ENCODE measurements at places on chromosomes 1 and 21.

DNA sequence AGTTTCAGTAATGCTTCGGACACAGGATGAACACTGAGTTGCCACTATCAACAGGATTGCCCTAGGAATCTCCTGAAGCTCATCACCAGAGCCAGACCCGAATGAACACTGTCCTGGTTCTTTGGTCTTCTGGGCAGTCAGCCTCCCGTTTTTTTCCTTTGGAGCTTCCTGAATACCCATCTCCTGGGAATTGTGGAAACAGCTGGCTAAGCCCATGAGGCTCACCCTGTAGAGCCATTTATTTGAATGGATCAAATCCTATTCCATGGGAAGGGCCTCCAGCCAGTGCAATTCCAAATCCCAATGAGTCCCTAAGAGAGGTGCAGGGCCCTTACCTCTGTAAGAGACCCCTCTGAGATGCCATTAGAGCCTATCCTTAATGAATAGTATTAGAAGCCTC is 5.9 kb downstream of the RCSD1 start:
- H3K36me3 ChIP-seq = peaks cover 51% of the 10 kb centered on the region
- H3K27ac ChIP-seq = no peak overlapping the region
- no peaks in the 10 kb centered on the region for H3K27me3 ChIP-seq
- no peak for DNase-seq

- H3K4me3 ChIP-seq = no peak overlapping the region
- DNase-seq = no peak
- H3K36me3 ChIP-seq = peaks cover 2% of the 10 kb centered on the region
- H3K4me1 ChIP-seq = no peaks in the 10 kb centered on the region
- H3K27ac ChIP-seq = no peak overlapping the region
Observed at GRCh38 chr1:44903011-44903680, 60.1 kb upstream of the PTCH2 start.

- no peaks in the 10 kb centered on the region for H3K27me3 ChIP-seq
- H3K27ac ChIP-seq = no peak overlapping the region
- DNase-seq = no peak
- no peak overlapping the region for H3K4me3 ChIP-seq
- no peaks in the 10 kb centered on the region for H3K4me1 ChIP-seq
- H3K36me3 ChIP-seq = peaks cover 17% of the 10 kb centered on the region
Observed at GRCh38 chr1:44289530-44289929, 65.5 kb downstream of the ERI3 start.

- no peaks in the 10 kb centered on the region for H3K36me3 ChIP-seq
- no peak for DNase-seq
- H3K4me1 ChIP-seq = no peaks in the 10 kb centered on the region
- H3K27me3 ChIP-seq = peaks cover 2% of the 10 kb centered on the region
- no peak overlapping the region for H3K4me3 ChIP-seq
Observed at GRCh38 chr1:4500441-4500840, 154.0 kb upstream of the AJAP1 start.

DNA sequence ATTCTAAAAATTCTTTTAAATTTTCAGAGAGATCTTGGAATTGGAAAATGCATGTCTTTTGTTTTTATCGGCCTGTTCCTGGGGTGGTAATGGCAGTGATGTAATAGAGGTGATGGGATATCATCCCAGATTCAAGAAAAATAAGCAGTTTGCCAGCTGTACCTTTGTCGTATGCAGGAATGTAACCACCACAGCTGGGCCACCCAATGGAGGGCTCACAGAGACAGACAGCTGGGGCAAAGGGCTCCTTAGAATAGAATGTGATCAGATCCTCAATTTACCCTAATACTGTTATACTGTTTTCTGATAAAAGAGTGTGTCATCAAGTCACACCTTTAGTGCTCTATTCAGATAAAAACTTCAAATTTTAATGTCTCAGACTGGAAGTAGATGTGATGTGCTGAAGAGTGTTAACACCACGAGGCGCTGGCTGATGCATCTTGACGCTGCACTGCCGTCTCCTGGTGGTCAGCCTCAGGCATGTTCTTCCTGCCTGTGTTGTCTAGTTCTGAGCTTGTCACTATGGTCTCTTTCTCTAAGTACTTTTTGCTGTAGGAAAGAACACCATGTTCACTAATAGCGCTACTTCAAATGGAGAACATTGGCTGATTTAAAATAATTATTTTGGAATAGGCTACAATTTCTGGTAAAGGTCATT is 78.8 kb downstream of the C1orf21 start:
- no peak overlapping the region for H3K4me3 ChIP-seq
- peaks cover 4% of the 10 kb centered on the region for H3K27me3 ChIP-seq
- no peaks in the 10 kb centered on the region for H3K36me3 ChIP-seq
- DNase-seq = no peak

DNA sequence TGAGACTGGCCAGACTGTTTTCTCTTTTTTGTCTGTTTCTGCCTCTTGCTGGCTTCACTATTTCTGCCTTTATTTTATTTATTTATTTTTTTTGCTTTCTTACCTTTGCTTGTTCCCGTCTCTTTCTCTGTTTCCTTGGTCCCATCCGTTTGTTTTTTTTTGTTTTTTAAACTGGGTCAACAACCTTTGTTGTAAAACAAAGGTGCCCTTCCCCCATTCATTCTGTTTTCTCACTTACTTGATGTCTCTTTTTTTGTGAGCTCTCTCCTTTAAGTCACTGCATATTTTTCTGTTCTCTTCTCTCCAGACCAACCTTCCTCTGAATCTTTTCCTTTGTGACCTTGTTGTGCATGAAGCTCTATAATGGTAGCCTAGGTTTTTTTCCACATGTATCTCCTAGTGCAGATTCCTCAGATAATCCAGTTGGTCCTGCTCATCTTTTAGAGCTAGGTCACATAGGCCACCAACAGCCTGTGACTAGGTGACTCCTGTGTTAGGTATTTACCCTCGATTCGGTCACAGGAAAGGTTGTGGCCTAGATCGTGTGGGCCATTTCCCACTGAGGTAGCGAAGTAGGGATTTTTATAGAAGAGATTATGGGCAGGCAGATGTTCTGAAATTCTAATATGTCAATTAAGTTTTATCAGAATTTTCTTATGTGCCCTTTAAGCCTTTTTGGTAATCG is 15.9 kb downstream of the GNAI3 start:
- H3K27ac ChIP-seq = peak overlapping the region; percentile 6
- peaks cover 39% of the 10 kb centered on the region for H3K4me1 ChIP-seq
- H3K27me3 ChIP-seq = no peaks in the 10 kb centered on the region
- DNase-seq = no peak

GRCh38 chr1:2416403-2416802 is 4.0 kb upstream of the PEX10 start:
- peaks cover 29% of the 10 kb centered on the region for H3K4me1 ChIP-seq
- H3K27me3 ChIP-seq = no peaks in the 10 kb centered on the region
- H3K27ac ChIP-seq = peak overlapping the region; percentile 1
- no peaks in the 10 kb centered on the region for H3K36me3 ChIP-seq
- peak overlapping the region; percentile 79 for H3K4me3 ChIP-seq

DNA sequence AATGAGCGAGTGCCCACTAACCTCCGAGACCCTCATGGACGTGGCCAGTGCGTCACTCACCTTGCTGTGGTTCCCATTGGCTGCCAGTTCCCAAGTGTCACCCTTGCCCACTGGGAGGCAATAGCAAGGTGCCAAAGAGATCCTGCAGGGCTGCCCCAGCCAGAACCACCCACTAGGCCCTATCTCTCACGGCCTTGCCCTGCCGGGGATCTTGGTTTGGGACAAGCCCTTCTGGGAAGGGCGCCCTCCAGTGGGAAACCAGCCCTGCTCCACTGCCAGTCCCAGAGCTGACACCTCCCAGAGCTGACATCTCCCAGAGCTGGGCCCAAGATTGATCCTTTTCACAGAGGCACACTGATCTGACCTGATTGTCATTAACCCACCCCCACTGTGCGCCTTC is 2.1 kb upstream of the SELENON start:
- H3K4me1 ChIP-seq = peaks cover 26% of the 10 kb centered on the region
- DNase-seq = no peak

DNA sequence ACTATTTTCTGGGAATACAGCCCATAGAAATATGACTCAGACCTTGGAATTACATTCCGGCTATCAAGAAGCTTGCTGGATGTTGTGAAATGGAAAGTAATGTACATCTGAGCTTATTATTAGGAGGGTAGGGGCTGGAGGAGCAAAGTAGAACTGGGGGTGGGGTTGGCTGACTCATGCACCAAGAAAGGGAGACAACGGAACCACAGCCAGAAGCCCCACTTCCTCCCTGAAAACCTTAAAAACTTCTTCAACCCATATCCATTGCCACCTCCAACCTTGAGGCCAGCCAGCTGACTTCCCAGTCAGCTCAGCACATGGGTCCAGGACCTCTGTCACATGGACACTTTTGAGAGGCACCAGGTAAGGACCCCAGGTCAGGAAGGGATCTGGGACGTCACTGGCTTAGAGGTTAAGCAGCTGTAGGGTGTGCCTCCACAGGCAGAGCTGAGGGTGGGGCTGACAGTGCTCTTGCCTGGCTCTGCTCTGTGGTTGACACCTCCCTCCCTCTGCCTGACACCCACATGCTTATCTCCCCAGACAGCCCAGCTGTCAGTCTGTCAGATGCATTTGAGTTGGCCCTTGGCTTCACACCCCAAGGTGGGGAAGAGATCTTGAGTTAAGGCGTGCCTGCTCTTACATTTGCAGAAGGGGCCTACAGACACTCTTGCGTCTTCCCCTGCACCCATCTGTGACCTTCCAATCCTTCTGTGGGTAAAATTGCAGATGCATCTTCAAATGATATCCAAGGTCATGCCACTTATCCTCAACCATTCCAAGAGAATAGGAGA is 5.7 kb upstream of the ZNF683 start:
- peak overlapping the region; percentile 69 for H3K4me3 ChIP-seq
- peak; percentile 82 for DNase-seq

GRCh38 chr1:6603915-6604558 is 1.4 kb upstream of the KLHL21 start:
- peak overlapping the region; percentile 81 for H3K4me3 ChIP-seq
- peaks cover 9% of the 10 kb centered on the region for H3K36me3 ChIP-seq
- DNase-seq = no peak
- peaks cover 25% of the 10 kb centered on the region for H3K4me1 ChIP-seq
- H3K27me3 ChIP-seq = peaks cover 6% of the 10 kb centered on the region

DNA sequence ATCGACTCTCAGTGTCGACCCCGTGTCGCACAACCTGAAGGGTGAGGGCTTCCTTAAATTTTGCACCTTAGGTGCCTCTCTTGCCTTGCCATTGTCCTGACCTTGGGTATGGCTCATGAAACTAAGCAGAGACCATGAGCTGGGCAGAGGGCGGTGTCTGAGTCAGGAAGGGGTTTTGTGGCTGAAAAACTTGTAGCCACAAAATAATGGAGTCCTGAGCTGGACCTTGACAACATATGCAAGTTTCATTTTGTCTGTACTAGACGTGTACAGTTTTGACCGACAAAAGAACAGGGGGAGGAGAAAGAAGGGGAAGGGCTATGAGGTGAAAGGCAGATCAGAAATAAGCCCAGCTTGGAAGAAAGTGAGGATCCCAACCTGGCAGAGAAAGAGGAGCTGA is 8.3 kb upstream of the RUNX1 start:
- DNase-seq = no peak
- peaks cover 28% of the 10 kb centered on the region for H3K4me1 ChIP-seq
- peak overlapping the region; percentile 19 for H3K27ac ChIP-seq
- no peak overlapping the region for H3K4me3 ChIP-seq
- no peaks in the 10 kb centered on the region for H3K36me3 ChIP-seq
- H3K27me3 ChIP-seq = peaks cover 5% of the 10 kb centered on the region

DNA sequence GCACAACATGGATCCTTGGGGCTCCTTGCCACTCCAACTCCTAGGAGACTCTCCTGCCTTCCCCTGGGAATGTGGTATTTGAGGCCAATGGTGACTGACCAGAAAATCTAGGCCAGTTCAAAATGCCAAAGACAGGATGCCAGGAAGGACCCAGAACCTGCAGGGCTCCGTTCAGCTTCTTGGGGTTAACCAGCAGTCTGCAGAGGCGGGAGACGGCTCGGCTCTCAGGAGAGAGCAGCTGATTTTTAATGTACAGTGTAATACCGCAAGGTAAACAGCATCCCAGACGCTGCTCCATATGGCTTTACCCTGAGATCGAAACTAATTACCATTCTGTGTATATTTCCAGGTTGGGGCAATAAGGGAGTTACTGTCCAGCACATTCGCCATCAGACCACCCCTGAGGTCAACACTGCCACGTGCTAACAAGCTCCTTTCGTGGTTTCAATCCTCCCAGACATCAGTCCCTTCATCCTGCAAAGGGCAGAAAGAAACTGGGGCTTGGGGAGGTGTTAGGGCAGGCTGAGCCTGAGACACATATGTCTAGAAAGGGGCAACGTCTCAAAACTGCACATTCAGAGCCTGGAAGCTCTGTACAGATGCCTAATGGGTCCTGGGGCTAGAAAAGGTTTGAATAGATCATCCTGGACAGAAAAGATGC is 16.7 kb downstream of the ITPKB start:
- H3K36me3 ChIP-seq = peaks cover 50% of the 10 kb centered on the region
- no peak for DNase-seq
- H3K27ac ChIP-seq = peak overlapping the region; percentile 68
- H3K4me3 ChIP-seq = no peak overlapping the region
- H3K4me1 ChIP-seq = peaks cover 80% of the 10 kb centered on the region
- H3K27me3 ChIP-seq = no peaks in the 10 kb centered on the region

- H3K27me3 ChIP-seq = peaks cover 34% of the 10 kb centered on the region
- no peak for DNase-seq
- H3K4me1 ChIP-seq = no peaks in the 10 kb centered on the region
- no peak overlapping the region for H3K27ac ChIP-seq
Observed at GRCh38 chr1:25739341-25739740, 60.7 kb upstream of the SELENON start.

- no peak overlapping the region for H3K27ac ChIP-seq
- H3K4me3 ChIP-seq = no peak overlapping the region
- DNase-seq = no peak
Observed at GRCh38 chr21:20875742-20876141, 122.5 kb upstream of the NCAM2 start.

DNA sequence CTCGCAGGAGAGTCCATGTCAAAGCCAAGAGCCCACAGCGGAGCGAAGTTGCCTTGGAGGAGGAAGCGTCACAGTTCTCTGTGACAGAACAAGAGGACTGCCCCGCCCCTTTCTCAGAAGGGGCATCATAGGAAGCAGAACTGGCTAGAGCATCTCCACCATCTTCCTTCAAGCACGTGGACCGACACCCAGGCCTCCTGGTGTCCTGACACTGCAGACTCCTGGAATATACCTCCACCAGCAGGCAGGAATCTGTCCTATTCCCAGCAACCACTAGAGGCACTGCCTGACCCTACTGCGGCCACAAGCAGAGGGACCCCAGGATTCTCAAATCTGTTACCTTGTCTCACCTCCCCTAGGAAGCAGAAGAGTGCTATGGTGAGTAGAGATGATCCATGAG is 37.8 kb downstream of the GPA33 start:
- no peak overlapping the region for H3K4me3 ChIP-seq
- no peak for DNase-seq
- peaks cover 8% of the 10 kb centered on the region for H3K27me3 ChIP-seq
- H3K27ac ChIP-seq = no peak overlapping the region

DNA sequence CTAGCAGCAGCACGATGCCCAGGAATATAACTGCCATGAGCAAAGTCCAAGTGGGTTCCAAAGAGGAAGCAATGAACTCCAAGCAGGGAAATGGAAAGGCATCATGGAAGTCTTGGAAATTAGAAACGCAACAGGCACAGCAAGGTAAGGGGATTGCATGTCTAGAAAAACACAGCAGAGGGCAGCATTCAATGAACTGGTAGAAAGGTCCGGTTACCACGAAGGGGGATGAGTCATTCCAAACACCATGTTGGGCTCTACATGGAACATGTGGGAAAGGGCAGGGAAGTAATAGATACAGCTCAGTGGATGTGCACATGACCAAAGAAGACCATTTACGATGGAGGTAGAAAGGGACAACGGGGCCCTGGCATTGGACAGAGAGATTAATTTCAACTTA is 36.4 kb downstream of the RXRG start:
- H3K4me1 ChIP-seq = peaks cover 4% of the 10 kb centered on the region
- H3K27ac ChIP-seq = no peak overlapping the region
- DNase-seq = no peak
- H3K27me3 ChIP-seq = peaks cover 42% of the 10 kb centered on the region
- H3K36me3 ChIP-seq = no peaks in the 10 kb centered on the region

Data from activated T-helper 1 cell treated with anti-CD3 and anti-CD28 coated beads, Interleukin-12 subunit alpha, Interleukin-12 subunit beta, Interleukin-2, Interleukin-4 antibody, amounts not matched to agents 30 ng/mL and 10 ng/mL and 1 ng/mL, durations not matched to agents 14 hours and 24 hours and 36 hours (primary cell).